Left forelimb (tissue), 1 donor: ENCODE measurements at places on chromosomes 2 and 18.

- no peak for DNase-seq
These were observed 2.6 kb downstream of the SCN7A start for GRCh38 chr2:166491461-166491860.

DNA sequence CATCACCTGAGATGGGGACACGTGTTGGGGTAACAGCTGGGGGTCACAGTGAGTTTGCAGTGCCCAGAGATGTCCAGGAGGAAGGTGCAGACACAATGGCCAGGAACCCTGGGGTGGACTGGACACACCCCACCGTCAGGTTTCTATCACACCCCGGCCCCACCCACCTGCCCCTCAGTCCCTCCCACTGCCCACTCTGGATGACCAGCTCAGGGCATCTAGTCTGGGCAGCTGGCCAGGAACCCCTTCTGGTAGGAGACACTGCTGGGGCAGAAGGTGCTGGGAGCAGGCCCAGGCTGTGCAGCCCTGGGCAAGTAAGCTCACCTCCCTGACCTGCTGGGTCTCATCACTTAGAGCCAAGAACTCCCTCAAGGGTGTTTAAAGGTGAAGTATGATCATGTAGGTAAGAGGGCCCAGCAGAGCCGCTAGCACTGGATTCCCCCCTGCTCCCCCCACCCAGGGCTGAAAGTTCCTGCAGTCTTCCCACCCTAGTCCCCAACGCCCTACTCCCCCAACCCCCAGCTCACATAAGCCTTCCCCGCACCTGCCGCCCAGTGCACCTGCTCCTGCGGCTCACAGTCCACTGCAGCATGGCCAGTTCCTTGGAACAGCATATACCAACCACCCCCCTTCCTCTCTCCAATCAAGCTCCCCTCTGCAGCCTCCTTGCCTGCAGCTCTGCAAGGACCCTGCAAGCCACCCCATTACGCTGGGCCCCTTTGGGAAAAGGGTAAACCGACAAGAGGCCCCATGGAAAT, 17.3 kb downstream of the BIN1 start:
- DNase-seq, result no peak

DNA sequence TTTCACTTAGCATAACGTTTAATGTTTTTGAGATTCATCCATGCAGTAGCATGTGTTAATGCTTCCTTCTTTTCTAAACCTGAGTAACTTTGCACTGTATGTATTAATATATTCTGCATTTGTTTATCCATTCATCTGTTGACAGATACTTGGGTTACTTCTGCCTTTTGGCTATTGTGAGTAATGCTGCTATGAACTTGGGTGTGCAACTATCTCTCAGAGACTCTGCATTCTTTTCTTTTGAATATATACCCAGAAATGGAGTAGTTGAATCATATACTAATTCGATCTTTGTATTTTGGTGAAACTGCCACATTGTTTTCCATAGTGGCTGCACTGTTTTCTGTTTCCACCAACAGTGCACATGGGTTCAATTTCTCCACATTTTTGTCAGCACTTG, 128.3 kb downstream of the SH3BP4 start:
- no peak for DNase-seq

GRCh38 chr18:59276047-59276446, 2.8 kb upstream of the RAX start:
- DNase-seq, result no peak

DNA sequence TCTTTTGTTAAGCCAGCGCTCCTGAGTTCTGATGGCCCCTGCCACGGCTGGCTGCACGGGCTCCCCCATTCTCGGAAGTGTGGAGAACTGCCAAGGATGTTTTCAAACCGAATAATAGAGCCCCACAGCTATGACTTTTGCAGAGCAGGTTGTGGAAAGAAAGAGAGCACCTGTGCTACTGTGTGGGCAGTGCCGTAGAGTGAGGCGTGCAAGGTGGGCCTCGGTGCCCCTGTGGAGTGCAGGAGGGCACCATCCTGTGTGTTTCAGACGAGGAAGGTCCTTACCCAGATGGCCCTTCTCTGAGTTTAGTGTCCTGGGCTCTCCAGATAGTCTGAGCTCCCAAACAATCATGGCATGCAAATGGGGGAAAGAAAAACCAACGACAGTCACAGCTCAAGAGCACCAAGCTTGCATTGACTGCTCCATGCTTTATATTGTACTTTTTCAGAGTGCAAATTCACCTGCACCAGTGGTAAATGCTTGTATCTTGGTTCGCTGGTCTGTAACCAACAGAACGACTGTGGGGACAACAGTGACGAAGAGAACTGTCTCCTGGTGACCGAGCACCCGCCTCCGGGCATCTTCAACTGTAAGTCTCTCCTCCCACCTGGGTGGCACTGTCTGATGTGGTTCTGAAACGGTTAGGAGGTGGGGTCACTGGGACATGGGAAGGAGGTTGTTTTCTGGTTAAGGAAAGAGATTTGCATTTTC, 219.4 kb downstream of the LDLRAD4 start:
- no peak for DNase-seq

- DNase-seq, result no peak
These were observed 115.9 kb downstream of the HAUS1 start for GRCh38 chr18:46220116-46220515.

DNA sequence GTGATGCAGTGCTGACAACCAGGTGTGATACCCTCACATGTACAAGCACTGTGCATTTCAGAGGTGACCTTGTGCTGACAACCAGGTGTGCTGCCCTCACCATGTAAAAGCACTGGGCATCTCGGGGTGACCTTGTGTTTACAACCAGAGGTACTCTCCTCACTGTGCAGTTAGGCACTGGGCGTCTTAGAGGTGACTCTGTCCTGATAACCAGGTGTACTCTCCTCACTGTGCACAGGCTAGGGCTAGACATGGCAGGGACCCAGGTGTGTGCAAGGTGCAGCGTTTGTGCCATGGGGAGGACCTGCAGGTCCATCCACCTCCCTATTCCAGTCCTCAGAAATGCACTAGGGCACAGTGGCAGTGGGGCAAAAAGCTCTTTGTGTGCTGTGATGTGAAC, 8.5 kb upstream of the ALKAL2 start:
- DNase-seq, result no peak

- DNase-seq, result no peak
These were observed 50.6 kb upstream of the YWHAQ start for GRCh38 chr2:9681427-9681817.
